ENCODE measurements at places on chromosomes 1 and 21.

DNA sequence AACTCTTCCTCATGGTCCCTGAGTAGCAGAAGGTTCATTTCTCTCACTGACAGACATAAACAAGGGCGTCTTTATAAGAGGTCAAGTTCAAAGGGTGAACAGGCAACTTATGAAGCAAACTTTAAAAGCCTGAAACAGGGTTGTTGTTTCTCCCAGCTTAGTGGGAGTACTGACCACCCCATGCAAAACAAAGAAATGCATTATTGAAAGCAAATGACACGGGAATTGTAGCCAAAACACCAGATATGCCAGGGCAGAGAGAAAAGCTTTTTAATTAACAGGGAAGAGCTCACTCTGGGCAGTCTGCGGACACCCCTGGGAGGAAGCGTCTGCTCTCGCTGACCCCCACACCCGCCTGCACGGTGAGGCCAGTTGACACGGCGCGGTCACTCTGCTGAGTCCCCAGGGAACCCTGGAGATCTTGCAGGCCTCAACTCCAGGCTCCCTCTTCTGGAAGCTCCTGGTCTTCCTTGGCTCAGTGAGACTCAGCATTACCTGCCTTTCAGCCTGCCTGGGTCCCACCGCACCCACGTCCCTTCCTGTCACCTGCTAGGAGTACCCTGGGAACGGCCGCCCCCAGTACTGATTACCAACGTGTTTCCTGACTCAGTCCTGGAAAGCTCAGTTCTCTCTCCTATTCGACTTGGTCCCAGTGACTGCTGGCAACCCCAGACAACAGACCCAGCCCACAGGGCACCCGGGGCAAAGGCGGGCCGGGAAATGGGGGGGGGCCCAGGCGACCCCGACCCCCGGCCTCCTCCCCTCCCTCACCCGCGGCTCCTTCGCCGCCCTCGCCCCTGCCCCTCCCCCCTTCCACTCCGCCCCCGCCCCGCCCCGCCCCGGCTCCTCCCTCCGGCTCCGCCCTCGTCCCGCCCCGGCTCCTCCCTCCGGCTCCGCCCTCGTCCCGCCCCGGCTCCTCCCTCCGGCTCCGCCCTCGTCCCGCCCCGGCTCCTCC is 972 bp downstream of the CFAP410 start:
- DNase-seq = peak; percentile 83

DNA sequence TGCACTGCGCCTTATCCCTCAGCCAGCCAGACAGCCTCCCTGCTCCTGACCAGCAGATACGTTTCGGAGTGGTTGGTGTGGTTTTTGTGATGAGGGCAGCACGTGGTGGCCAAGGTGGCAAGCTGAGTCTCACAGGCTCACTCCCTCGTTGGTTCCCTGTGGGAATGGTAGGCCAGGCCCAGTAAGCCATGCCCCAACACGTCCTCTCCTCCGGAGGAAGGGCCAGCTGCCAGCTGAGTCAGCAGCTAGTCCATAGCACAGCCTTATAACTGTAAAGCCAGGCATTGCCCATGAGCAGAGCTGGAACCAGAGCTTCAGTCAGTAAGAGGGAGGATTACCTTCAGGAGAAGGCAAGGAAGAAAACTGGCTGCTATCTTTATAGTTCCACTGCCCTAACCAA is 29.5 kb downstream of the SZRD1 start:
- no peak for DNase-seq

DNA sequence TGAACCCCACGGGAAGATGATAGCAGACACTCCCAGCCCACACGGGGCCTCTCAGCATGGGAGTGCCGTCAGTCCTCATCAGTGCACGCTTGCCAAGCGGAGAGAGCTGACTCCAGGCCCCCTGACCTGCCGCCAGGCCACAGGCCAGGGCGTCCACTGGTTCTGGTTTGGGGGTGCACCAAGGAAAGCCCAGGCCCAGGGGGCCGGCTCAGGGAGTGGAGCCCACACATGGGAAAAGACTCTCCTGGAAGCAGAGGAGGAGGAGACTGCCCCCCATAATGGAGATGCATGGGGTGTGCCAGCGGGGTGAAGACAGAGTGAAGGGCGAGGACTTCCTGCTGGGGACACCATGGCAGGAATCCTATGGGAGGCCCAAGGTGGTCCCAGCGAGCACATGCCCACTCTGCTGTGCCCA is 6.4 kb downstream of the TRIM11 start:
- no peak for DNase-seq

DNA sequence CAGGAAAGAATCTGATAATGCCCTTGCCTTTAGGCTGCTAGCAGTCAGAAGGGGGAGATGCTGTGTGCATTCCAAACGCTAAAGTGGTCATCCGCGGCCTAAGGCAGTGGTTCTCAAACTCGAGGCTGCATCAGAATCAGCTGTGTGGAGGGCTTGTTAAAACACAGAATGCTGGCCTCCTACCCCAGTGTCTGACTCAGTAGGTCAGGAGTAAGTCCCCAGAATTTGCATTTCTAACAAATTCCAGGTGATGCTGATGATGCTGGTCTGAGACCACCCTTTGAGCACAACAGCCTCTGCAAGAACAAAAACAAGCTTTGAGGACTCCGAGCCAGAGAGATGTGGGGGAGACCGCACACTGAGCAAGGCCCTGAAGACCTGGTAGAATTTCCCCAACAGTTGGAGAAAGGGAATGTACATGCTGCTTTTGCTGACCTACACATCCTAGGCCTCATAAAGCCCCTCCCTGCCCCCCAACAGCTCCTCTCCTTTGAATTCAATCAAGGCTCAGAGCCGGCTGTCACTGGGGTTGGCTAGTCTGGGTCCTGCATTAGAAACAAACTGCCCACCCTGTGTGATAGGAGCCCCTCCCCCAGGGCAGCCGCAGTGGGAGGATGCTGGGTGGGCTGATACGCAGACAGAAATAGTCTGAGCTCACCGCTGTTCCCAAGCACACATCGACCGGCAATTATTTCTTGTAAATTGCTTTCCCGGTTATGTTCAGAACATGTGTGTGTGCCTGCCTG is 27.1 kb downstream of the SHISAL2A start:
- no peak for DNase-seq

- no peak for DNase-seq
Measured at GRCh38 chr21:42425591-42425990, 21.9 kb downstream of the UBASH3A start.

DNA sequence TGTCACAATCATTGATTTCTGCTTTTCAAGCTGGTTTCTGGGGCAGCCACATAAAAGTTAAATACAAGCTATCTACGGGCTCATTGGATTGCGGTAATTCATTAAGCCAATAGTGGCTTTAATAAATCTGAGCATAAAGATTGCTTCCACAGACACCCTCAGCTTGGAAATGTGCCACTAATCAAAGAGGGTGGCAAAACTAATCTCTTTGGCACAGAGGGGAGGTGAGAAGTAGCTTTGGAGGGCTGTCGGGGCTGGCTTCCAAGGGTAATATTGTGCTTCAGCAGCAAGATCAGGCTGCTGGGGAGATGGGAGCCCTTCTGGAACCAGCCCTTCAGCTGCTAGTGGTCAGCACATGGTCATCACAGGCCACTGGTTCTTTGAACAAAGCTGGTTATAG is 21.2 kb upstream of the KAZN start:
- no peak for DNase-seq

- DNase-seq = no peak
Measured at GRCh38 chr1:201288765-201289164, 5.5 kb downstream of the PKP1 start.

GRCh38 chr1:162285149-162285561 is 91.5 kb downstream of the SPATA46 start:
- DNase-seq = peak; percentile 38

DNA sequence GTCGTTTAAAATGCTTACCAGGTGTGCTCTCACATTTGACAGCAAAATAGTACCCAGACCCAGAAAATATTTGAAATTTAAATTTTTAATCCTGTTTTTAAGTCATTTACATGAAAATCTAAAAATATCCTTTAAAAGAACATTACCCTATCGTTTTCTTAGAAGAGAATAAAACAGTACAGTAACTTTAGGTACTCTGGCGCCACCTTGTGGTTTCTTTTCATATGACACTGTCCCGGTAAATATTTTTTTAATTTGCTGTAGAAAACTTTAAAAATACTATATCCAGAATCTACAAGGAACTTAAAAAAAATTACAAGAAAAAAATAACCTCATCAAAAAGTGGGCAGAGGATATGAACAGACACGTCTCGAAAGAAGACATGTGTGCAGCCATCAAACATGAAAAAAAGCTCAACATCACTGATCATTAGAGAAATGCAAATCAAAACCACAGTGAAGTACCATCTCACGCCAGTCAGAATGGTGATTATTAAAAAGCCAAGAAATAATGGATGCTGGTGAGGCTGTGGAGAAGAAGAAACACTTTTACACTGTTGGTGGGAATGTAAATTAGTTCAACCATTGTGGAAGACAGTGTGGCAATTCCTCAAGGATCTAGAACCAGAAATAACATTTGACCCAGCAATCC is 129.2 kb downstream of the RGS21 start:
- no peak for DNase-seq

DNA sequence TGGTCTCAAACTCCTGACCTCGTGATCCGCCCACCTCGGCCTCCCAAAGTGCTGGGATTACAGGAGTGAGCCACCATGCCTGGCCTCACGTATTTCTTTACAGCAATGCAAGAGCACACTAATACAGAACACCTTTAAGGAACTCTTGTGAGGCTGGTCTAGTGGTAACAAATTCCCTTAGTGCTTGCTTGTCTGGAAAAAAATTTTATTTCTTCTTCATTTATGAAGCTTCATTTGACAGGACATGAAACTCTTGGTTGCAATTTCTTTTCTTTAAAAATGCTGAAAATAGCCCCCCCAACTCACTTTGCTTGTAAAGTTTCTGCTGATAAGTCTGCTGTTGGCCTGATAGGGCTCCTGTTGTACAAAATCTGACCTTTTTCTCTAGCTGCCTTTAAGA is 248.8 kb downstream of the SMYD3 start:
- no peak for DNase-seq

GRCh38 chr1:238787471-238787870 is 598.9 kb upstream of the CHRM3 start:
- no peak for DNase-seq

GRCh38 chr1:101357444-101357986 is 120.7 kb downstream of the S1PR1 start:
- peak; percentile 74 for DNase-seq

- no peak for DNase-seq
Measured at GRCh38 chr21:45867041-45867666, 114.4 kb upstream of the COL6A1 start.
